ENCODE measurements at places on chromosomes 3 and 15.

DNA sequence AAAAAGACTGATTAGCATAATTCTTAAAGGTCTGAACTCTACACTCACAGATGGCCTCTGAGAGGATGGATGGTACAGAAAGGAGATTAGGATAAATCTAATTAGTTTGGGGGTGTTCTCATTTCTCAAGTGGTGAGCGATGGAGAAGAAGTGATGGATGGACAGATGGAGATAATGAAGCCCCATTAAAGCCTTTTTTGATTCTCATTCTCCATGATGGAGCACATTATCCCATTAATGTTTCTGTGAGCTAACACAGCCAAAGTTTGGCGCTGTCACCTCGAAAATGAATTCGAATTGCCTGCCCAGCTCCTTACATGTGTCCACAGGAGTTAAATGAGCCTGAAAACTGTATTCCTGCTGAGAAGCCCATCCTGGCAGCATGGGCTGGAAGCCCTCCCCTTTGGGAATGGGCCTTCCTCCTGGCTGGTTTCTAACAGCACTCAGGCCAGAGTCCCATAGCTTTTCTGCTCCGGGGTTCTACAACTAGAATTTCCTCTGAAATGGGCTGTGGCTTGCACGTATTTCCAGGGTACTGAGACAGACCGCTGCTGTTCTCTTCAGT, 726.0 kb upstream of the CFAP20DC start:
- no peak for DNase-seq

GRCh38 chr3:100289339-100289738, 28.5 kb downstream of the TBC1D23 start:
- DNase-seq, result no peak

- no peak for DNase-seq
Observed at GRCh38 chr3:110623571-110623970, 448.0 kb upstream of the NECTIN3 start.

DNA sequence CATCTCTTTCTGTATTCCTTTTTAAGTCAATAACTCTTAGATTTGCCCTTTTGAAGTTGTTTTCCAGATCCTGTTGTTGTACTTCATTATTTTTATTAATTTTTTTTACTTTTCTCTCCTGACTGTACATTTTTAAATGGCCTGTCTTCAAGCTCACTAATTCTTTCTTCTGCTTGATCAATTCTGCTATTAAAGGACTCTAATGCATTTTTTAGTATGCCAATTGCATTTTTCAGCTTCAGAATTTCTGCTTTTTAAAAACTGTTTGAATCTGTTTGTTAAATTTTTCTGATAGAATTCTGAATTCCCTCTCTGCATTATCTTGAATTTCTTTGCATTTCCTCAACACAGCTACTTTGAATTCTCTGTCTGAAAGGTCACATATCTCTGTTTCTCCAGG, 5.6 kb downstream of the OR5K4 start:
- DNase-seq, result no peak

GRCh38 chr15:77516786-77517185, 96.1 kb downstream of the HMG20A start:
- no peak for DNase-seq

DNA sequence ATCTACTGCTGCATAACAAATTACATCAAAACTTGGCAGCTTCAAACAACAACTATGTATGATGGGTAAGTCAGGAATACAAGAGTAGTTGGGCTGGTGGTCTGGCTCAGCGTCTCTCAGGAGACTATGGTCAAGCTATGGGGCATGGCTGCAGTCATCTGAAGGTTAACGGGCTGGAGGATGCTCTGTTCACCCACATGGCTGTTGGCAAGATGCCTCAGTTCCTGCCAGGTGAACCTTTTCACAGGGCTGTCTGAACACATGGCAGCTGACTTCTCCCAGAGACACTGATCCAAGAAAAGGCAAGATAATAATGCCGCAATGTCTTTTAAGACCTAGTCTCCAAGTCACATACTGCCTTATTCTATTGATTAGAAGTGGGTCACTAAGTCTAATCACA, 63.7 kb downstream of the GPR176 start:
- no peak for DNase-seq

DNA sequence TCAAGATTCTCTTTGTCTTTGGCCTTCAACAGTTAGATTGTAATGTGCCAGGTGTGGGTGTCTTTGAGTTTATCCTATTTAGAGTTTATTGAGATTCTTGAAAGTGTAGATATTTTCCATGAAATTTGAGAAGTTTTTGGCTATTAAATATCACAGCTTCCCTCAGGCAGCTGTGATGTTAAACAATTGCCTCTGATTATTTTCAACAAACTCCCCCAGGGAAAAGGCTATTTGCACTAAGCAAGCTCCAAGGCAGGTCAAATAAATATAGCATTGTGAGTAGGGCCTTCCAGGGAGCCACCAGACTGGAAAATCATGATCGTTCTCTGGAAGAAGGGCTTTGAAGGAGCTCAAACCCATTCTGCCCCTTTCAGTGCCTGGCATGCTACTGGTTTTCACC, 107.0 kb downstream of the EEFSEC start:
- no peak for DNase-seq

DNA sequence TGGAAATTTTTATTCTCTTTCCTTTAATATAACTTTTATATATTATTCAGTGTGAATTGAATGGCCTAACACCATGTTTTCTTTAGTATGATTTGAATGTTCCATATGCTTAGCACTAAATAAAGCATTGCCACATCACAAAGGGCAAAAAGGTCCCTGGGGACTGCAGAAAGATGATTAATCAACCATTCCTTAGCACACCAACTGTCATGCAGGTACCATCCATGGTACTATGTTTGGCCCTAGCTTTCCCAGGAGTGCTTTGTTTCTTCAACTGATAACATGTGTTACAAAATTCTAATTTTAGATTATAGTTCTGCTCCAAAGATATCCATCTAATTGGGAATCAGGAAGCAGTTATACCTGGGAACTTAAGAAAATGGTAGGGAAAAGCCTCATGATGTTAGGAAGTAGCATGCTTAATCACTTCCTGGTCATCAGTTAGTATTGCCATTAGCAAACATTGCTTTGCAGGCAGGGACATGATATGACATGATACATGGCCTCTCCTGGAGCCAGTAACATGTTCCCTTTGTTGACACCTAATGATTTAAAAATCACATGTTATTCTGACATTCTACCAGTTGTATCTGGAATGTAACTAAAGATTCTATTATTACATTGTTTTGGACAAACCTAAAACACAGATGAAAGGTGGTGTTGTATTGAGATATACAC, 712.6 kb upstream of the GBE1 start:
- no peak for DNase-seq

DNA sequence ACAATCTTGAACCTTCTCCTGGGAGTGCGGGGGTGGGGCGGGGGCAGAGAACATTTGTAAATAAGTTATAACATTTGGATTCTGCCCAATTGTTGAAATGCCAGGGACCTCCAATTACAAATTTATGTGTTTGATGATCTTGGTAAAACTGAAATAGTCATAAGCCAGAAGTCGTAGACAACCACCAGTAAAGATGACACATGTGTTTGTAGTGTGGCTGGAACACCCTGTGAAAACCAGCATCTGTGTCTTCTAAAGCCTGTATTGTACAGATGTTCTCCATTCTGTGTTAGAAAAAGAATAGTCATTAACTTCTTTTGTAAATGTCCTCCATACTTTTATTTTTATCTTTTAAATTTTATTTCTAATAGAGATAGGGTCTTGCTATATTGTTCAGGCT, 61.8 kb downstream of the ARIH1 start:
- no peak for DNase-seq

DNA sequence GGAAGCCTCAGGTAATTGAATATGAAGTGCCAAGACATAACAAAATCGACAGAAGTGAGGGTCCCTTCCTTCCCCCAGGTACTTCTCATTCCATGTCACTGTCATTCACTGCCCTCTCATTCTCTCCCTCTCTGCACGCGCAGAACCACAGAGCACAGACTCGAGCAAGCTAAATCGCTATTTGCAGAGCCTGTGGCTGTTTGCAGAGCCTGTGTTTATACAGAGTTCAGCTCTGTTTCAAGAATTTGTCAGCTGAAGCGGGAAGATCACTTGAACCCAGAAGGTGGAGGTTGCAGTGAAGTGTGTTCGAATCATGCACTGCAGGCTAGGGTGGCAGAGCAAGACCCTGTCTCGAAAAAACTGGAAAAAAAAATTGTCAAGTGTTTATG, 2.5 kb downstream of the VILL start:
- no peak for DNase-seq

DNA sequence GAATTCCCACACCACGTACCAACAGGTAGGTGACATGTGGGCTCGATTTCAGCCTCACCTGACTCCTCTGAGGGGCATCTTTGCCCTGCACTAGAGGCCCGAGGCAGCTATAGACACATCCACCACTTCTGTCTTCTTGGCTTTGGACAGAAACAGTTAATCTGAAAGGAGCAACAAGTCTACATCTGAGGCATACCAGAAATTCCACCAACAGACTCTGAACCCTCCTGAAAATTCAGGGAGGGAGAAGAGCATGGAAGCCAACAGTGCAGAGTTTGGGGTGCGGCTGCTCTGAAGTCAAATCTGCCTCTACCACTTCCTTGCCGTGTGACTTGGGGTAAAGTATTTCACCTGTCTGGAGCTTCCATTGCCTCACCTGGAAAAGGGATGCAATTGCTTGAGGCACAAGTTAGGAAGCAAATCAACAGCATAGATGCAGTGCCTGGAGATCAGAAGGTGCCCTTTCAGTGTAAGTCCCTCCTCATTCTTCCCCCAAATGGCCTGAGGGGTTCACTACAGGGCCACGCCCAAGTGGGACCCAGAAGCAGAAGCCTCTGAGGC, 119.8 kb downstream of the SHQ1 start:
- no peak for DNase-seq

Data from right hindlimb (tissue), 1 donor.